ENCODE measurements at places on chromosomes 2 and 18.

GRCh38 chr18:5456577-5457461, 87.0 kb downstream of the EPB41L3 start:
- DNase-seq = no peak

- DNase-seq = no peak
Measured at GRCh38 chr2:127722807-127723206, 21.5 kb downstream of the SFT2D3 start.

GRCh38 chr2:201532686-201533304, 81.3 kb downstream of the STRADB start:
- no peak for DNase-seq

- DNase-seq = no peak
Measured at GRCh38 chr2:54728669-54729120, 5.2 kb downstream of the EML6 start.

DNA sequence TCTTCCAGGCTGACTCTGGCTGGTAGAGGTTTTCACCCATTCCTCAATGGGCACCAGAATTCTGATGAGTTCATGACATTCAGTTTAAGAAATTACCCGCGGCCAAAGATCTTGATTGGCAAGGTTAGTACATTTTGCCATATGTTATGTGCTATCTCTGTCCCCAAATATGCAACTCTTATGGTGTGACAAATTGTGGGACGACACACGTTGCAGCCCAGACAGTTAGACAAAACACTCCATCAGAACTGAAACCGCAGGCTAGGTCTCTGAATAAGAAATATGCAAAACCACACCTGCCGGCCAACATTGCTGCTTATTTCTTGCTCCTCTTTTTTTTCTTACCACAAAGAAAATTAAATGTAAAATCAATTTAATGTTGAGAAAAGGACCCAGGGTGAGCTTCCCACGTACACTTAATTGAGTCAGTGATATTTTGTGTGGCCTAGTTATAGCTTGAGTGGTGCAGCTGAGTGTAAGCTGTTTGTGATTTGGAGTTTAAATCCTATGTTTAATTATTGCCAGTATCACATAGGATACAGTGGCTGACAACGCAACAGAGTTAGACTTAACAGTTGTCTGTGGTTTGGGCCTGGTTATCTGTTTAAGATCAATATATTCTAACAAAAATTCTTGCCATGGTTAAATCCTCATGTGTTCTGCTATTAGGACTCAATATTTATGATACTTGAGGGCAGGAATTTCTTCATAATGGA, 35.7 kb upstream of the LTBP1 start:
- DNase-seq = no peak

DNA sequence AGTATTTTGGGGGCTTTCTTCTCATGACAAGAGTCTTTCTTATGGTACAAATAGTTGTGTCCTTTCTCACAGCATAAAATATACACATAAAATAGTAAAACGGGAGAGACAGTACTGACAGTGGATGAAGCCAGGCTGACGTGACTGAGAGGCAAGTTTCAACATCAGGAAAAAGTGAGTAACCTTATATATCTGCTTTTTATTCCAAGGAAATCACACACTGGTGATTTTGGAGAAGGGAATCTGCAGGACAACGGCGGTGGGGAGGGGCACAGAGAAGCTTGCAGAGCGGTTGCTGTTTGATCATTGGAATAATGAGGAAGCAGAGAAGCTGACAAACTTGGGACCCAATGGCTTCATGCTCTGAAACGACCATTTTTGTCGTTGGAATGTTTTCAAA, 130.6 kb upstream of the ZNF236 start:
- DNase-seq = no peak

Measured in stimulated activated CD4-positive, alpha-beta T cell treated with anti-CD3 and anti-CD28 coated beads, Interleukin-1b, Interleukin-23, amount 100 ng/mL, for 1 hour (primary cell).